Posterior vena cava (tissue), 2 donors: ENCODE measurements at places on chromosomes 5 and 9. TPM values are rescaled to one million over a fixed set of nuclear protein-coding genes. Genes with fewer than 3 reads are reported as not detected.
A peak's percentile ranks its signal among the peaks of the same experiment; 100 is the strongest.

BTNL3 gene
- not detected for total RNA-seq

- DNase-seq = no peak
Observed at GRCh38 chr5:123448743-123449142, 25.5 kb upstream of the CEP120 start.

C1QTNF2 gene
- total RNA-seq = 9.7 TPM

AJM1 gene
- 5.9 TPM for total RNA-seq

TMEM38B gene
- 16.9 TPM for total RNA-seq

DNA sequence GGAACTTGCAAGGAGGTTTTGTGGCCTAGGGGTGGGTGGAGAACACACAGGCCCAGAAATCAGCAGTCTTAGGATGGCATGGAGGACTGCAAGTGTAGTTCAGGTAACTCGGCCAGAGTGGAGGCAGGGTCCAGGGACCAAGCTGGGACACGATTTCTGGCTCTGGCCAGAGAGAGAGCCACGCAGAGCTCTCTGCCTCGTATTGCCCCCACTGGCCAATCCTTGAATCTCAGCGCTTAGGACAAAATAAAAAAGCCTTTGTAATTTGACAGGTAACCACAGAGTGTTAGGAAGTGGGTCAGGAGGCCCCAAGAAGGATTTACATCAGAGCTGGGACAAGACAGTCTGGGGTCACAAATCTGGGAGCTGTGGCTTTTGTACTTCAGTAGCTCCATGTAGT, 11.7 kb downstream of the MAP3K1 start:
- no peak for DNase-seq

POLR3G gene
- total RNA-seq = 1.5 TPM

- no peak for DNase-seq
Observed at GRCh38 chr5:105587963-105588662, 2025.5 kb upstream of the NUDT12 start.

TLX3 gene
- not detected for total RNA-seq

DNA sequence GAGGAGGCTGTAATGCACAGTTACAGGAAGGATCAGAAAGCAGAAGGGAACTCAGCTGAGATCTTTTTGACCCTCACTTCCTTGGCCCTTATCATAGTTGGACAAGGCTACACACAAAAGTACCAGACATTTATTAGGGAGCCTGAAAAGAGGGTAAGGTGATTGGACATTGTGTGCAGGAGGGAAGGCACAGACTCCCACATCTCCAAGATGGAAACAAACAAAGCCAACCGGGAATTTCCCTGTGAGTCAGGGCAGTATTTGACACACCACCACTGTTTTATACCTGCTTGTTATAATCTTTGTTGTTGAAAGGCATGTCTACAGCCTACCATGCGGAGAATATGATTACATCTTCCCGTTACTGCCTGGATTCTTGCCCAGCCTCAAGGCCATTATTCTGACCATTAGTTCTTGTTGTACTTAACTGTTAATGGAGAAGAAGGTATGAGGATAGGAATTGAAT, 3.0 kb upstream of the CCNG1 start:
- no peak for DNase-seq

GRCh38 chr5:66642538-66642937, 46.3 kb downstream of the MAST4 start:
- no peak for DNase-seq

KIF27 gene
- 5.0 TPM for total RNA-seq

- no peak for DNase-seq
Observed at GRCh38 chr9:16310278-16311110, 560.0 kb downstream of the BNC2 start.

DNA sequence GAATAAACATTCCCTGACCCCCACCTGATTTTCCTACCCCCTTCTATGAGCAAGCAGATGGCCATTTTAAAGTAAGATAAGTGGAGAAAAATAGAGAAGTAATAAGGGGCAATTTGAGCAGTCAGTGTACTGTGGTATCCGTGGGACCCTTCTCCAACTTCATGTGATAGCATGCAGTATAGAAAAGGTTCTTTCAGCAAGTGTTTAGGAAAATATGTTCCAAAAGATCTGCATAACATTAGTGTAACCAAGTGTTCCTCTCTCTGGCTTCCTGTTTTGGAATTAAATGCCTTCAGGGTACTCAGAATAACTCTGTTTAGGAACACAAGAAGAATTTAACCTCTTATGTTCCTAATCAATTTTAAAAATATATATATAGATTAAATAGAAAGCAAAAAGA, 134.9 kb downstream of the ATG10 start:
- no peak for DNase-seq

- no peak for DNase-seq
Observed at GRCh38 chr5:132325691-132326090, 31.5 kb downstream of the SLC22A4 start.

ACOT12 gene
- 0.14 TPM for total RNA-seq

ADAMTS19 gene
- total RNA-seq = not detected

FCN1 gene
- 7.1 TPM for total RNA-seq

DNA sequence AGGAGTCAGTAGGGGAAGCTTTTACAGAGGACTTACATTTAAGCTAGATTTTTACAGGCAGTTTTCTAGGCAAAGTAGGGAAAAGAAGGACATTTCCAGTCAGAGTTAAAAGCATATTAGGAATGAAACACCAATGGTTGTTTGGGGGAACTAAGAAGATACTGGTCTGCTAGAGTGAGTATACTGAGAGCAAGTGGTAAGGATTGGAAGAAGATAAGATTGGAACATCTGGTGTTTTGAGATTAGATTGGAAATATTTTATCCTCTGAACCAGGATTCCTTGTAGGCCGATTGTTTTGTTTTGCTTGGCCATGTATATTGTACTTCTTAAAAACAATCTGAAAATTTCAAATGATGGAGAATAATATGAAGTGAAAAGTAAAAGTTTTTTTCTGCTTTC, 7.7 kb downstream of the FBXO38 start:
- no peak for DNase-seq

PRRX2 gene
- 20.8 TPM for total RNA-seq

TMEM252 gene
- total RNA-seq = not detected

- DNase-seq = no peak
Observed at GRCh38 chr5:132176987-132177386, 50.7 kb downstream of the P4HA2 start.

DNA sequence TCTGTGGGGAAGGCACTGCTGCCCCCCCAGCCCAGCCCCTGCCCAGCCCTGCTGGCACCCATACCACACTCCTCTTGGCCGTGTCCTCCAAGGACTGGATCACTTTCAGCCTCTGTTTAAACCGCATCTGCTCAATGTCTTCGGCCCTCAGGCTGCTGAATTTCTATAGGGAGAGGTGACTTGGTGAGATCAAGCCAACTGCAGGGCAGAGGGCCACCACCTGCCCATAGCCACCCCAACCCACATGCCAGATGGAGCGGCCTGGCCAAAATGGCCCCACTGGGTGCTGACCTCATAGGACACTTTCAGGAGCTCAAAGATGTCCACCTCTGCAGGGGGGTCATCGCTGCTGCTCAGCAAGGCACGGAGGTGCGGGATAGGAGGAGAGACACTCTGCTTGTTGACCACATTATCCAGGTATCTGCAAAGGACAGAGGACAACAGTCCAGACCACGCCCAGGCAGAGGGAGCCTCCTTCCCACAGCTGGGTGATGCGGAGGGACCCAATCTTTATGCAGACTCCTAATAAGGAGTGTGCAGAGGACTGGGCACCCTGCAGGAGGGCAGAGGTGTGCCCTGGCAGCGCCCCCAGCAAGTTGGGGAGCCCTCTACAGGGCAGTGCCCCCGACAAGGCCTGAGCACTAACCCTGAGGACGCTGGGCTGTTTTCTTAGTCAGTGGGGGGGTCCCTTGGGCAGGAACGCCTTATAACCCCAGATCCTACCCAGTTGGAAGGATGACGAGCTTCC, 14.4 kb upstream of the MRNIP start:
- DNase-seq = peak; percentile 56

DNA sequence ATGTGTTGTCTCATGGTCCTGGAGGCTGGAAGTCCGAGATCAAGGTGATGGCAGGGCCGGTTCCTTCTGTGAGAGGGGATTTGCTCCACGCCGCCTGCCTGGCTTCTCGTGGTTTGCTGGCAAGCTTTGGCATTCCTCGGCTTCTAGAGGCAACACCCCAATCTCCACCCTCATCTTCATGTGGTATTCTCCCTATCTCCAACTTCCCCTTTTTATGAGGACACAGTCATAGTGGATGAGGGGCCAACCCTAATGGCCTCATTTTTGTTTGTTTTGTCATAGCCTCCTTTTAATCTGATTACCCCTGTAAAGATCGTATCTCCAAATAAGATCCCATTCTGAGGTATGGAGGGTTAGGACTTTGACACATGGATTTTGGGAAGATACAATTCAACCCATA, 41.7 kb upstream of the CLK4 start:
- DNase-seq = no peak

- DNase-seq = no peak
Observed at GRCh38 chr5:133714161-133714915, 102.0 kb upstream of the FSTL4 start.

ADAMTS6 gene
- total RNA-seq = 5.5 TPM

DNA sequence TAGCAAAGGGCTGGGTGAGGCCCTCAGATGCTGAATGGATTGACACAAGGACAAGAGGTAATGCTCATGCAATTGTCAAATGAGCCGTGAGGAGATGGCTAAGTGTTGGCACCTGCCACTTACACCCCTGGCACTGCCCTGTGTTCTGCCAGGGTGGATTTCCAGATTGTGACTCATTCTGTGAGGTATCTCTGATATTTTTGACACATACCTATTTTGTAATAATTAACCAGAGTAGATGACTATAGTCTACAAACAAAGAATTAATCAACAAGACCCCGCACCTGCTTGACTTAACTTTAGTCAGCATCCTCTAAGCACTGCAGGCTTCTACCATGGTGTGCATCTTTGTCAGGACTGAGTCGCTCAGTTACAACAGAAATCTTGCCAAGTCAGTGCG, 200.8 kb downstream of the DIRAS2 start:
- no peak for DNase-seq

NFIL3 gene
- total RNA-seq = 38.9 TPM

DNA sequence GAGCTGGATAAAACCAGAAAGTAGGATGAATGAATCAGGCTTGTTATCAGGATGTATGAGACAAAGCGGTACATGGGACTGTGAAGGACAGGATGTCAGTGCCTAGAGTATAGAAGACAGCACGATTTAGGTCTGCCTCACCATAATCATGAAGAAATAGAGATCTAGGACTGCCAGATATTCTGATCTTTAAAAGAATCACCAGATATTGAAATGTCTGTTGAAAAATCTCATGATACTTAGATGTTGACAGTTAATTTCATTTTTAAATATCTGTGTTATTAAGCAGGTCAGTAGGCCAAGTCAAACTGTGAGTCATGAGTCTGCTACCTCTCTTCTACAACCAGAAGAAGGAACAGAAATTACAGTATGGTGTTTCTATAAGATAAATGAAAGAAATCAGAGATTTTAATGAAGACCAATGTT, 65.0 kb downstream of the ST8SIA4 start:
- DNase-seq = no peak

GRCh38 chr5:66986009-66986408, 210.6 kb downstream of the CD180 start:
- DNase-seq = no peak

PCDHGA5 gene
- total RNA-seq = 5.2 TPM

DNA sequence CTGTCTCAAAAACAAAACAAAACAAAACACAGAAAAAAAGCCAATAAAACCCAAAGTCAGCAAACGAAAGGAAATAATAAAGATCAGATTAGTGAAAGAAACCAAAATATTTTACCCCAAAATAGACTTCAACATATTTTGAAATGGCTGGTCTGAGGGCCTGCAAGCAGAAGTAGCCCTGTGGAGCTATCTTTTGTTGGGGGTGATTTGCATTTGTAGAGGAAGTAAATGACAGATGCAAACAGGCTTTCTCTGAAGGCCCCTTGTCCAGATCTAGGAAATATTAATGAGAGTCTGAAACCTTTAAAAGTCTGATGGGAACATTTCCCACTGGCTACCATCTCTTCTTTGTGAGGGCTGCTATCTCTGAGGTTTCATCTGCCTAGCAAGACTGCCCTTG, 74.0 kb downstream of the GCNT4 start:
- no peak for DNase-seq

GGTA1 gene
- 11.0 TPM for total RNA-seq

GRCh38 chr9:10112070-10112469, 500.7 kb downstream of the PTPRD start:
- no peak for DNase-seq

- DNase-seq = peak; percentile 90
Observed at GRCh38 chr5:135135530-135136226, 101.7 kb upstream of the PITX1 start.

GRCh38 chr5:170443624-170444023, 54.5 kb upstream of the KCNMB1 start:
- DNase-seq = peak; percentile 36

- no peak for DNase-seq
Observed at GRCh38 chr9:132116583-132116982, 36.9 kb upstream of the MED27 start.

GRCh38 chr9:13295556-13295955, 16.1 kb upstream of the MPDZ start:
- no peak for DNase-seq

DNA sequence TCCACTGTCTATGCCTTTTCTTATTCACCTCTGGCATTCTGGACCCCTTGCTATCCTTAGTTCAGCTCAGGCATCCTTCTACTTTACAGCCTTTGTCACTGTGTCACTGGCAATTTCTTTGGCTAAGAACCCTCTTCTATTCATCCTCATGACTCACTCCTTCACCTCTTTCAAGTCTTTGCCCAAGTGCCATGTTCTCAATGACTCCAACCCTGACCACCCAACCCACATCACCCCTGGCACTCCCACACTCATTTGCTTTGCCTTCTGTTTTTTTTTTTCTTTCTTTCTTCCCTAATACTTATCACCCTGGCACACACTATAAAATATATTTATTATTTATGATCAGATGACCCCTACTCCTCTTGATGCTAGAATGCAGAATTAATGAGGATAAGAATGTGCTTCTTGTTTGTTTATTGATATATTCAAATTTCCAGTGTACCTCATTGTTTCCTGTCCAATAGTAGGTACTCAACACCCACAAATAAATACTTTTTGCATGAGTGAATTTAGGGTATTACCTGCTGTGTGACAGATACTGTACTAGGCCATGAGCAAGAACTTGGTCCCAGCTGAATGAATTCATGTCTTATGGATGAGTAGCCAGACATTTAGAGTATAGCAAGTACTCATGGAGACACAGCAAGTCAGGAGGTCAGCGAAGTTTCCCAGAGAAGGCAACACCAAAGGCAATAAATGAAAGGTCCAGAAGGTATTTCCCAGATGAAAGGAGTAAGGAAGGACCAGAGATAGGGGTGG, 236.1 kb downstream of the PAPPA start:
- DNase-seq = no peak

SLC34A1 gene
- total RNA-seq = not detected

GRCh38 chr5:14675865-14676300, 11.4 kb downstream of the OTULIN start:
- no peak for DNase-seq

GABRA6 gene
- not detected for total RNA-seq

GRCh38 chr9:71504636-71505035, 263.7 kb downstream of the CEMIP2 start:
- no peak for DNase-seq

PCDHA11 gene
- total RNA-seq = 0.14 TPM
